ENCODE measurements at places on chromosomes 7 and 10.

DNA sequence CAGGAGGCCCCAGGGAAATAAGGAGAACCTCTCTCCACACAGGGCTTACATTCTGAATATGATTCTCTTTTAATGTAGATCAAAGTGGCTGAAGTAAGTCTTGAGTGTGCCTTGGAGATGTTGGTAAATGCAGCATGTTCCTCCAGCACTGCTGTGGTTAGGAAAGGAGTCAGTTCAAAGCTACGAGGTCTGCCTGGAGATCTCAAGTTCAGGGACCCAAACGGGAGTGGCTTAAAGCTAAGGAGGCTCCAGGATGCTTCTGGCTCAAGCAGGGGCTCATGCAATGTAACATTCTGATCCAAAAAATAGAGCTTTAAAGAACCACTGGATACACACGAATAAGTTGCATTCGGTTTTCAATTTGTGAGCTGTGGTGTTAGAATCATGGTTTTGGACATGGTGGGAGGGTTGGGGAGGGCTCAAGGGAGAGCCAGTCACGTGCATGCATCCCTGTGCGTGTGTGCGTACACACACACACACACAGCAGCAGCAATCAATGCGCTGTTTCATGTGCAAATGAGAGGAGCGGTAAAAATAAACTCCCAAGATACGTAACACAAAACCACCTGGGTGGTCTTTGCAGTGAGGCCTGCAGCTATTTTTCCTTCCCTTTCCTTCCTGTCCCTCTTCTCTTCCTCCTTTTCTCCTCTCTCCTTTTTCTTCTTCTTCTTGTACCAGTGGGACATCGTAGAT is 70.5 kb downstream of the AOAH start:
- no peak for DNase-seq

GRCh38 chr7:18614841-18615240 is 119.3 kb downstream of the HDAC9 start:
- DNase-seq: no peak

DNA sequence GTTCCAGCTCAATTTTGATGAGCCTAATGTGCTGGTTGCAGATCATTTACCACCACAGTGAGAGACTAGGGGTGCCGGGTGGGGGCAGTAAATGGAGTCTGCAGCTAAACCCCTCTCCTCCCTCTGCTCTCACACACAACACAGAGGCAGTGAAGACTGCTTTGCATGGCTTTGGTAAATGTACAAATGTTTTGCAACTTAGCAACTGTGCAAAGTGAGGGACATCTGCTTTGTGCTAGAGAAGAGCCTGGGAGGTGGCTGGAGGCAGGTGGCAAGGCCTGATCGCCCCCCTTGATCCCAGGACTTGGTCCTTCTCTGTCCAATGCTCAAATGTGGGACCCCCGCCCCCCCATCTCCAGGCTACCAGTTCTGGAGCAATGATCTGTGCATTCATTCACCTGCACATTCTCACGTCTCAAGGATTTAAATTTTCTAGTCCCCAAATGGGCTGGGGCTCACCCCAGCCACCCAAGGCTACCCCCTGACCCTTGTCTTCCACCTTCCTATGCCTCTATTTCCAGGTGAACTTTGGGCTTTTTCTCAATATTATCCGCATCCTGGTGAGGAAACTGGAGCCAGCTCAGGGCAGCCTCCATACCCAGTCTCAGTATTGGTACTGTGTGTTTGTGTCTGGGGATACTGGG is 11.6 kb downstream of the GHRHR start:
- no peak for DNase-seq

GRCh38 chr10:43892062-43892770 is 243.5 kb upstream of the ZNF32 start:
- DNase-seq: no peak

- DNase-seq: no peak
Observed at GRCh38 chr7:99314504-99314903, 11.2 kb upstream of the ARPC1A start.

DNA sequence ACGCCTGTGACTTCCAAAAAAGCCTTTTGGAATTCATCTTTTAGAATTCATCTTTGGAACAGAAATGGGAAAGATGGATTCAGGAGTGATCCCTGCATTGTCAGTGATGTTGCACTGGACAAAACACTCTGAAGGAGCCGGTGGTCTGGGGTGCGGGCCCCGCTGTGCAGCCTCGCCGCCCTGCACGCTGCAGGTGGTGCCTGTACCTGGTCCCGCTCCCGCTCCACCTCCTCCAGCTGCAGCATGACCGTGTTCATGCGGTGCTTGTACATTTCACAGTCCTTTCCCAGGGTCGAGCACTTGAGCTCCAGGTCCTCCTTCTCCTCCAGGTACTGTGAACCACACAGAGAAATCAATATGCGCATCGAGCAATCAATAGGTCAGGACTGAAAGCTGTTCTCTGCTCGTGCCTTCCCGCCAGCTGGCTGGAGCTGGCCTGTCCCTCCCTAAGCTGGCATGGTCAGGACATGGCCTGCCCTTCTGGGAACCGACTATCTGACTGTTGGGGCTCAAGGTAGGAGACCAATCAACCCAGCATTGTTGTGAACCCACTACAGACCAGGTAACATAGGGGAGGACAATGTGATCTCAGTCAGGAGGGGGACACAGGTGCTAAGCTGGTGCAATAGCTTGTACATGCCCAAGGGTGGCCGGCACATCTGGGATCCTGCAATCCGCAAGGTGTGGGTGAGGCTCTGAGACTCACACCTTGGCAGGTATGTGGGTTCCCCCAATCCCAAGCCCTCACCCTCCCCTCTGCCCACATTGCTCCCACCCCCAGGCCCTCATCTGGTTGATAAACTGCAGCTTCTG is 93.8 kb upstream of the GNA12 start:
- DNase-seq: peak; percentile 10

DNA sequence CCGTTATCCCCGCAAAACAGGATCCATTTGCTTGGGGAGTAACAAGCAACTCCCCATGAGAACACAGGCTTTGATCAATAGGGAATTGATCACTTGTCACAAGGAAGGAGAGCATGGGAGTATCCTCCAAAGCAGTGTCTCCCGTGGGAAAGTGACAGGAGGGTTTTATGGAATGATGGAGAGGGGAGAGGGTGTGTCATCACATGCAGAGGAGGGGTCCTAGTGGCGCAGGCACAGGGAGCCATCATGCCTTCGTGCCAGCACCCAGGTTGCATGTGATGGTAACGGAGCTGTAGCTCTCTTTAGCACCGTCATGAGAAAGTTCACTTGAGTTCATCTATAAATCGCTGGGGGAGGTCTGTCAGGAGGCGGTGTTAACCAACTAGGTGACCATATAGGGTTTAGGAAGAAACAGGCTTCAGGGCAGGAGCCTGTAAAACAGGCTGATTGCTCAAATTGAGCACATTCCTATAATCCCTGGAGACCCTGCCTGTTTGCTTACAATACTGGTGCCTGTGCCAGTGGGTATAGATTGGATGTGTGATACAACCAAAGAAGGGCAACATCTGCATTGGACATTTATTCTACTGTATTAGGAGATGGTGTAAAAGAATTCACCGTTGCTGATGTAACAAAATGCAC is 428.5 kb downstream of the GALNT17 start:
- DNase-seq: no peak

DNA sequence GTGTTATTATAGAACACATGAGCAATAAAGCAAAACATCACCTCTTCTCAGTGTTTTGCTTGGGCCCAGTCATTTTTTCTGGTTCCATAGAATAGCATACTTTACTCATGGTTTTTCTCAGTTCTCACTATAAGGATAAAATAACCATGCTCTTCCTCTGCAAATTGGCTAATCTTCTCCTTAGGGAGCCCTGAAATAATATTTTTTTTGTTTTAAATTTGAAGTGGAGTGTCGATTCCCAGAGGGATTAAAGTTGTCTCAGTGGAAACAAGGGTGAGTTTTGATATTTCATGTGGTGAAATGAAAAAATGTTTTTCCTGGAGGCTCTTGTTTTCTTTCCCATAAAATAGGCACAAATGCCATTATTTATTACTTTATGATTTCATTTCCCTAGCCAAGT is 127.3 kb downstream of the NOC3L start:
- no peak for DNase-seq

GRCh38 chr10:74634995-74635536 is 191.3 kb upstream of the KAT6B start:
- no peak for DNase-seq

- DNase-seq: no peak
Observed at GRCh38 chr7:2046581-2047565, 185.9 kb downstream of the MAD1L1 start.

- peak; percentile 39 for DNase-seq
Observed at GRCh38 chr10:12130237-12130872, 878 bp downstream of the SEC61A2 start.

DNA sequence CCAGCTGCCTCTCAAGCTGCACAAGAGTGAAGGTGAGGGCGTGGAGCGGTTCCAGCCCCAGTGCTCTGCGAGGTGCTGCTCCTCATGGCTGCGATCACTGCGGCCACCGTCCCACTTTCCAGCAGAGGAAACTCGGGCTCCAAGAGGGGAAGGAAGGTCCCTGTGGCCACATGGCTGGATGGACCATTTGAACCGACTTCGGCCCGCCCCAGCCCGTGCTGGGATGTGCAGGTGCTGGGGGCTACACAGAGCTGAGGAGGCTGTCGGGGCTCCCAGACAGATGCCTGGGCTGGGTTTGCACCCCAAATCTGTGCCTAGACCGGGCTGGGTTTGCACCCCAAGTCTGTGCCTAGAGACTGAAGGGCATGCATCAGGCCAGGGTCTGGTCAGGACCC is 186.6 kb downstream of the DNAJB6 start:
- peak; percentile 29 for DNase-seq

- DNase-seq: no peak
Observed at GRCh38 chr7:53473371-53473770, 437.9 kb downstream of the POM121L12 start.

DNA sequence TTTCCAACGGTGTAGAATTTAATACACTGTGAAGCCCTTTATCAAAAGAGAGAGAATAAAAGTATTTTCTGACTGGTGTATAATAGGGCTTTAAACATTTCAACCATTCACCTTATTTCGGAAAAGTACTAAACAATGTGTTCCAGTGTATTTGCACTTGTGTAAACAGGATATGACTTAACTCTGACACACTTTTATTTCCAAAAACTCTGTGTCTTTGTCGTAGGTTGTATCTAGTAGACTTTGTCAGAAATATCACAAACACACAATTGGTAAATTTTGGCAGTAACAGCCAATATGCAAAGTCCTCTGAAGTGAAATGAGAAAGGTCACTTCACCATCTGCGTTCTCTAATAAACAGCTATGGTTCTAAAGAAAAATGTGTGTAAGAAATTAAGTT is 10.3 kb upstream of the TSPAN13 start:
- DNase-seq: no peak

- DNase-seq: no peak
Observed at GRCh38 chr7:87920578-87920977, 13.5 kb upstream of the ADAM22 start.

DNA sequence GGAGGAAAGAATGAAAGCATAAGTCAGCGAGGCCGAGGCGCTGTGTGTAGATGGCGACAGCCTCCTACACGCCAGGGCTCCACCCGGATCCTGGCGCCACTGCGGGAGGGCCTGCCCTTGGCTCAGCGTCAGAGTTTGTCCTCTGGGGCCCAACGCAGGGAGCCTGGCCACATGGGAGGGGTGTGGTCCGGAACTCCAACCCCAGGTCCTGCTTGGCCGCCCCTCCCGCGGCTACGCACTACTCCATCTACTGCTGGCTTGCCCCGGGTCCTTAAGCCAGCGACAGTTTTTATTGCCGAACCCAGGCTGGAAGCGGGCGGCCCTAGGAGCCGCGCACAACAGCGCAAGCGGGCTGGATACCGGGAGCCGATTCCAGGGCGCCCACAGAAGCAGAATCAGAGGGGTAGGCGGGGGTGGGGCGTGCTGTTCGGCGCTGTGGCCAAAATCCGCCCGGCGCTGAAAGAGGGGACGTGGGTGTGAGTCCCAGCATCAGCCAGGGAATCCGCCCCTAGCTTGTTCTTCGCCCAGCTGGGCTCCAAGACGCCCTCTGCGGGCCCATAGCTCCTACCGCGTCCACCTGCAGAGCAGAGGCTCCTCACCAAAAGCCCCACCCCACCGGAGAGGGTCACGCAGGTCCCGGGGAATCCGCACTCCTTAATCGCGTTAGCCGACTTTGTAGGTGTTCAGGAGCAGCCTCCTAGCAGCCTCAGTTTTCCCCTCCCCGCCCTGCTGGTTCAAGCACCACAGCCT is 4.5 kb downstream of the KAZALD1 start:
- DNase-seq: peak; percentile 35

GRCh38 chr7:106765727-106766355 is 99.2 kb upstream of the PIK3CG start:
- DNase-seq: no peak

DNA sequence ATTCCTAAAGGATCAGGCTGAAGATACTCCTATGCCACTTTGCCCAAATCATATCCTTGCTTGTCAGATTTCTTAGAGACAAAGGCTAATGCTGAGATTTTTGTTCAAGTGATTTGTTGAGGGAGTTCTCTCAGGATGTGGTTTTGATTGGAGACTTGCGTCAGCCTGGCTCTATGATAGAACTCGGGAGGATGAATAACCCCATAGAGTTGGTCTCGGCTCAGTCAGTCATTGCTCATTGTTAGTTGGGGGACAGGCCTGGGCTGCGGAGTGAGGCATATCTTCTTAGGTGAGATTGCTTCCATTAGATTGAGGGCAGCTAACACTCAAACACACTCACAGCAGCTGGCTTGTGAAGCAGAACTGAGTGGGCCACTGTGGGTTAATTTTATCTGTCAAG is 203.4 kb downstream of the KIF20B start:
- no peak for DNase-seq

GRCh38 chr10:22503315-22504088 is 158.2 kb downstream of the SPAG6 start:
- no peak for DNase-seq

DNA sequence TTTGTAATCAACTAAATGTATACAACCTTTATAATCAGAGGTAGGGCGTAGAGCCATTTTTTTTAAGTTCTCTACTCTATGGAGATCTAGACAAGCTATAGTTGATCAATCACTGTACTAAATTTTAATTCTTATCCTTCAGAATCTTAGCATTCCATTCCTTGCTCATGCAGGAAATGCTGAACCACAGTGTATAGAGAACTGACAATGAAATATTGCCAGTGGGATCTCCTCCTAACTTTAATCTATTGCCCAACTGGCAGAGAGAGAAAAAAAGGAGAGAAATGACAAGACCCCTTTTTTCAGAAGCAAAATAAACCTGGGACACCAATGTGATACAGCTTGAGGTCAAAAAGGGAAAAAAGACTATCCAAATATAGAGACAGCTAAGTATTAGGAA is 26.4 kb upstream of the PPP3CB start:
- DNase-seq: no peak

DNA sequence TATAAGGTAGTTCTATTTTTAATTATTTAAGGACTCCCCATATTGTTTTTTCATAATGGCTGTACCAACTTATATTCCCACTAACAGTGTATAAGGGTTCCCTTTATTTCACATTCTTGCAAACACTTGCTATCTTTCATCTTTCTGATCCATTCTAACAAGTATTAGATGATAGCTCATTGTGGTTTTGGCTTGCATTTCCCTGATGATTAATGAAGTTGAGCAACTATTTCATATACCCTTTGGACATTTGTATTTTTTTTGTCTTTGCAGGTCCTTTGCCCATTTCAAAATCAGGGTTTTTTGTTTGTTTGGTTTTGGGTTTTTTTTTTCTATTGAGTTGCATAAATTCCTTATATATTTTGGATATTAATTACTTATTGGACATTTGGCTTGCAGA is 107.2 kb downstream of the EPC1 start:
- no peak for DNase-seq

- no peak for DNase-seq
Observed at GRCh38 chr10:74297389-74298080, 146.5 kb downstream of the ADK start.
